ENCODE measurements at places on chromosomes 7 and 10.
A peak's percentile ranks its signal among the peaks of the same experiment; 100 is the strongest.

DNA sequence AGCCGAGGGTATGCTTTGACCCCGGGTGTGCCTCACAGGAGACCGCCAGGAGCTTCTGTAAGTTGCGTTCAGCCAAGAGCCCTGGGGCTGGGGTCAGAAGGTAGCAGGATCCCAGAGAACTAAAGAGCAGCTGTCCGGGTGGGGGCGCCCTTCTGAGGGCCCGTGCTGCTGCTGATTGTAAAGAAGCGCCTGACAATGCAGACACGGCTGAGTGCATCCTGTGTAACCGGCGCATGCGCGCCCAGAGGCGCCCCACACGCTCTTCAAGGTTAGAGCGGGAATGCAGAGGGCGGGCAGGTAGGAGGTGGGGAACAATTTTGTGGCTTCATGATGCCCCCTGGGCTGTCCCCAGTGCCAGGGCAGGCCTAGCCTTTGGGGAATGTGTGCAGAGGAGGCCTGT, 210.2 kb upstream of the CTBP2 start:
- no peak for DNase-seq

GRCh38 chr10:86402283-86402941, 35.8 kb upstream of the GRID1 start:
- DNase-seq = peak; percentile 89

DNA sequence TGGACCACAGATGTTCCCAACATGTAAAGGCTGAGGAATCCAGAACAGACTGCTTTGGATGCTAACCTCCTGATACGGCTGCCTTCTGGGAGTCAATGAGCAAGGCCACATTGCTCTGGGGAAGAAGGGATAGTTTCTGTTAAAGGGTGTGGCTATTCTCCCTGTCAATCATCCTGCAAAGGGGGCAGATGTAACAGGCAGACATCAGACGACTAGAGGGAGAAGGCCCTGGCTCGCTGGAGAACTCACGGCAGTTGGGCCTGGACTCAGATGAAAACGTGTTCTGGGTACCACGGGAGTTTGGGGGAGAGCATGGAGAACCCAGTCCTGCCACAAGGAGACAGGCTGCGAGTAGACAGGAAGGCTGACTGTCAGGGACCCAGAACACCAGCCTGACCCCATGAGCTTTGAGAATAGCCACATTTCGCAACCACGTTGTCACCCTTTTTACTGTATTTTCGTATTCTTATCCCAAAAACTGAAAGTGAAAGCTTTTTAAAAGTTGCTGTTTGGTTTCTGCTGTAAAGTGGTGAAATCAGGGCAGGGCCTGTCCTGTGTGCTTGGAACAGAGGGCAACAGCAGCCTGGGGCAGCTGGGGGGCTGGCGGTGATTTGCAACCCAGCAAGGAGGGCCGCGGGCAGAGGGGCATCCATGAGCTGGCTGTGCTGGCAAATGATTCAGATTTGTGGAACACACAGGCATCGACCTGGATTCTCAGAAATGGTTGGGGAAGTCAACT, 95.3 kb downstream of the MYOF start:
- DNase-seq = no peak

- peak; percentile 93 for DNase-seq
Measured at GRCh38 chr10:131947631-131948347, 33.9 kb downstream of the BNIP3 start.
